Keratinocyte (primary cell): ENCODE measurements at places on chromosomes 5 and 9.

- DNase-seq = no peak
Measured at GRCh38 chr9:35570709-35571504, 34.2 kb upstream of the TESK1 start.

DNA sequence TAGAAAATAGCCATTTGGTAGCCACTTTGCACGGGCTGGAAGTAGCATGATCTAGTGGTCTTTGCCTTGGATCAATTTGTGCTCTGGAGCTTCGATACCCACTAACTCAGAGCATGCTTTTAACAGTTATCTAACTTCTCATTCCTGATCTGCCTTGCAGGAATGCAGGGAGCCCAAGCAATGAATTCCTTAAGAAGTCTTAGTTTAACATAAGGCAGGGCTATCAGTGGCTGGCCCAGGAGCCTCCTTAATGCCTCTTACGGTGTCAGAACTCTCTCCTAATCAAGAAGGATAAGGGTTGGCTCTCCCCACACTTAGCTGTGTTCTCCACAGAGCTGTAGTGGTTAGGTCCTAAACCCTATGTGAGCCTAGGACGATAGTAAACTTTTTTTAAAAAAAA, 95.8 kb upstream of the TBCA start:
- no peak for DNase-seq

- no peak for DNase-seq
Measured at GRCh38 chr5:84285641-84286637, 98.7 kb downstream of the EDIL3 start.

GRCh38 chr9:117869712-117870111, 165.5 kb downstream of the TLR4 start:
- no peak for DNase-seq

GRCh38 chr5:139134906-139135305, 63.3 kb downstream of the SIL1 start:
- no peak for DNase-seq

- DNase-seq = no peak
Measured at GRCh38 chr5:65076251-65076869, 307.6 kb downstream of the CWC27 start.

- no peak for DNase-seq
Measured at GRCh38 chr9:1231998-1232919, 182.1 kb downstream of the DMRT2 start.

GRCh38 chr9:104864675-104865104, 63.3 kb downstream of the ABCA1 start:
- no peak for DNase-seq

- no peak for DNase-seq
Measured at GRCh38 chr9:13948037-13948436, 365.9 kb downstream of the NFIB start.

DNA sequence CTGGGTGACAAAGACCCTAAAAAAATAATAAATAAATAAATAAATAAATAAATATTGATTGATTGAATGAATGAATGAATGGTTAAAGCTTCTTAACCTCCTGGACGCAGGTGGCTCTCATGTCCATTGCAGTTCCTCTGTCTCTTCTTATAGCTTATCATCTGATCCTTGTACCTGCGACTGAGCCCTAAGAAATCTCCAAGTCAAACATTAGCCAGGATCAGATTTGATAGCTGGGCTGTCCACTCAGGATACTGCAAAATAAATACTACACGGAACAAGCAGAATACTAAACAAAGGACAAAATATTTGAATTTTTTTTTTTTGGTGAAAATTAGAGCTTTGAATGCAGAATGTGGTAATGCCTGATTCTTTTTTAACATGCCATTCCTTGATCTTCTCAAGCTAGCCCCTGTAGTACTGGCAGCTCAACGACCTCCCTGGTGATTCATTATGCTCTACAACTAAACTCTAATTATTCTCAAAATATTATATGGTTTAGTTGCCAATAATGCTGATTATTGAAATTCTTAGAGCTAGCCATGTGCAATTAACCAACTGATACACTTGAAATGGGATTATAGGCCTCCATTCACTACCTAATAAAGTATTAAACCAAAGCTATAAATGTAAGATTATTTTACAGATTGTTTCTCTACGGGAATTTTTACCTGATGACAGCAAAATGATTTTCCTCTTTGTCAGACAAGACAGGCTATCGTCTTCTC, 9.9 kb upstream of the TMEM245 start:
- DNase-seq = no peak

DNA sequence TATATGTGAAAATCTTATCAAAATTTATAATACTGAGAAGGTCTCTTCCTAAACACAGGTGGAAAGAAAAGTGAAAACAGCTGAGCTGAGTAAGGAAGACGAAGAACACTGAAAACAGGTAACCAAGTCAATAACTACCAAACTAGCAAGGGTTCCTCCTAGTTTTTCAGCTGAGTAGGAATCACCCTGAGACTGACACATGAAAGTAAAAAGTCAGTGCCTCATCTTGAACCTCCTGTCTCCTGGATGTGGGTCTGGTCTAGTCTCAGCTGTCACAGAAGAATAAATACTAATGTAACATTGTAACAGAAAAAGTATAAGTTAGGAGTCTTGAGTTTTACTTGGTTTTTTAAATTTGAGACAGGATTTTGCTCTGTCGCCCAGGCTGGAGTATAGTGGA, 121.0 kb downstream of the MEF2C start:
- no peak for DNase-seq

GRCh38 chr5:61878471-61878870, 427.5 kb upstream of the KIF2A start:
- DNase-seq = no peak

GRCh38 chr5:172583931-172584511, 57.0 kb upstream of the NEURL1B start:
- DNase-seq = no peak

- DNase-seq = no peak
Measured at GRCh38 chr5:2523180-2523579, 228.3 kb downstream of the IRX2 start.

DNA sequence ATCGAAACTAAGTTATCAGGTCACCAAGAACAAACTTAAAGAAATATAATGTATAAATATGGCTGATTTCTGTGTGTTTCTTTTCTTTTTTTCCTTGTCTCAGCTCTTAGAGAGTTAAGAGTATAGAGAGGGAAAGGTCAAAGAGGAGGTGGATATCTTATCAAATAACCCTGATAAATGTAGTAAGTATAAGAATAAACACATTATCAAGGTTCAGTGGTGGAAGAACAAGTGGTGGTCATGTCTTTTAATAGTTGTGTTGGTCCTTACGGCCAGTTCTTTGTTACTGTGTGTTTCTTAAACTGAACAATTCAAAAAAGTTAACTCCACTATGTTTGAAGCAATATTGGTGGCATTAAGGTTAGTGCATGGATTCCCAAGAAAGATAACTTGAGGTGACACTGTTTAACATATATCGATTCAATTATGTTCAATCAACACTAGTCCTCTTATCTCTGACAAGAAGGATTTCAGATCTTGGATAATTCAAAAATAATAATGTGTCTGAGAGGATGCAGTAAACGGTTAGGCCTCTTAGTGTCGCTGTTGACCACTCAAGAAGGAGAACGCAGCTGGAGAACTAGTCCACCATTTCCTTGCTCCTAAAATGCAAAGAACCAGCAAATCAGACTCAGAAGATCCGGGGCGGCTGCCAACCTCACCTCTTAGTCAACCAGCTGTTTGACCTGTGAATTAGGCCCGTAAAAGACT, at the start of gene PCDHGA3:
TSS of gene PCDHGA3 (plus strand) at position 588 of the 711 bp plus-strand sequence. CDS start 205 bp downstream, outside the sequence.
- no peak for DNase-seq

GRCh38 chr5:145854651-145855258, 18.1 kb downstream of the GRXCR2 start:
- DNase-seq = peak; percentile 57

DNA sequence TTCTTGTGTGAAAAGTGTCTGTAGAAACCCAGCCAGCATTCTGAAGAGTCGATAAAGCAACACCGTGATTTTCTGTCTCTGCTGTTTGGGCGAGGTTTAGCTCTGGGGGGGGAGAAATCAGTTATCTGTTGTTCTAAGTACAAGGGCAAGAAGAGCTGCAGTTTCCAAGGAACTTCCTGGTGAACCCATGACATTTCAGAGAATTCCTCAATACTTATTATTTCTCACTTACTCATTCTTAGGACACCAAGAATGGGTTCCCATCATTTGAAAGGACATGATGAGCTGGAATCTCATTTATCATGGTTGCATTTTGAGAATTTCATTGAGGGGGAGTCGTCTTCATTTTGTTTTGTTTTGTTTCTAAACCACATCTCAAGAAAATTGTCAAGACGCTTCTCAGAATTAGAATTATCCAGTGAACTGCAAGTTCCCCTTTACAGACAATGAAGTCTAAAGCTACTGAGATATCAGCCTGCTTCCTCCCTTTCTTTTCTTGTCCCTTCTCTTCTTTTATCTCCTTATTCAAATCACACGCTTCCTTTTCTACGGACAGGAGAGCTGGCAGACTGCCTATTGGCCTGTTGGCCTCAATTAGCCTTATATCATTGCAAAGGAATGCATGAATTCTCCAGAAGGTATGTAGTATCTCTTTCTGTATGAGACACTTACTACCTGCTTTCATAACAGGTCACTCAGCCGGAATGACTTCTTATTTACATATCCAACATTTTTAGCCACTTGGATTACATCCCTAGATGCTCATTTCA, 53.7 kb downstream of the ZNF462 start:
- peak; percentile 83 for DNase-seq

GRCh38 chr5:170631466-170632195, 127.8 kb downstream of the KCNIP1 start:
- DNase-seq = no peak

DNA sequence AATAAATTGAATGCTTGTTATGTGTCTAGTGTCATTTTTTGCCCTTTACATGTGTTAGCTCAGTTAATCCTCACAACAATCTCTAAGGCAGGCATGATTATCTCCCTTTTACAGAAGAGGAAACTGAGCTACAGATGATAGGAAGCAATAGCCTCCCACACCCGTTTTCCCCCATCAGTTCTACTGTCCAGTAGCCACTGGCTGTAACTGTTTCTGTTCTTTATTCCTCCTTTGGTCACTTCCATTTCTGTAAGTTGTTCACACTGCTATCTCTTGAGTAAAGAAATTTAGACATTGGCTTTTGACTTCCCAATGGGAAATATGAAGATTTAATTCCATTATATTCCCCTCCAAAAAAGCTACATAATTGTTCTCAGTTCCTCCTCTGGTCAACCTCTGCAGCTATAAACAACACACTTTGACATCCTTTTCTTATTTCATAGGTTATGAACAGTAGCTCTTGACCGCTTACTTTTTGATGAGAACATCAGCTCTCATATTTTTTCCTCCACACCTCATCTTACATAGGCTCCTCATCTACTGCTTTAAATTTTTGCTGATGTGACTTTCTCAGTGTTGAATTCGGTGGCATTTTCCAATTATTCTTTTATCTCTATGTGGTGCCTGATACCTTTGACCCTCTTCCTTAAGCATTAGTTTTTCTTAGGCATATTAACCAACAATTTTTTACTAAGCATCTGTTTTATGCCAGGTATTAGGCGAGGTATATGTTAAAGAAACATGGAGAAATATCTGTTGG, 21.4 kb downstream of the SPZ1 start:
- DNase-seq = no peak

DNA sequence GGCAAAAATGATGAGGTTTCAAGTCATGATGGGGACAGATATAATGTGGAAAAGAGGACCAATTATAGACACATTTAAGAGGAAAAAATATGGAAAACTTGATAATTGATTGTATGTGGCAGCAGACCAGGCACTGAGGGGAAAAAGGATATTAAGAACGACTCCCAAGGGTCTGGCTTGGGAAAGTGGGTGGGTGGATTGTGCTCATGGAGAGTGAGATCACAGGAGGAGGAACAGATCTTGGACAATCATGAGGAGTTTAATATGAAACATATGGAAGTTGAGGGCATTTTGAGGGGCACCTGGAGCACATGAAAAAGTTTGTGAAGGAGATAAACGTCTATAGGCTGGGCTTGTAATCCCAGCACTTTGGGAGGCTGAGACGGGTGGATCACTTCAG, 454.3 kb upstream of the KLF4 start:
- DNase-seq = no peak

DNA sequence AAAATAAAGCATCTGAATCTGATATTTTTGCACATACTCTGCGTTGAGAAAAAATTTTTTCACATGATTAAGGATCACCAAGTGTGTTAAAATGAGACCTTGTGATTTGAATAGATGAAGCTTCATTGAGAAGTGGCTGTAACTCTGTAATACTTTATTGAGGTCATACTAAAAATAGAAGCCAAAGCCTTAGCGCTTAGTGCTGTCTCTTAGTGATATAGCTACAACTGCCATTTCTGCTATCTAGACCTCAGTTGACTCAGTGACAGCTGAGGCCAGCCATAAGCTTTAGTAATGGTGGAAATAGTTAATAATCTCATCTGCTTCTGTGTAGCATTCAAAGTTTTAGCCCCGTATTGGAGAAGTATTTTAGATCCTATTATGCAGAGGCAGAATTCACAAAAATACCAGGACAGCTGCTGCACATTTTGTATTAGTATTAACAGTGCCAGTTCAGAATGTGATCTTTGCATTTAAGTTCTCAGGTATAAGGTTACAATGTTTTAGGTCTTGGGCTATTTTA, 107.4 kb upstream of the SGCD start:
- DNase-seq = no peak

DNA sequence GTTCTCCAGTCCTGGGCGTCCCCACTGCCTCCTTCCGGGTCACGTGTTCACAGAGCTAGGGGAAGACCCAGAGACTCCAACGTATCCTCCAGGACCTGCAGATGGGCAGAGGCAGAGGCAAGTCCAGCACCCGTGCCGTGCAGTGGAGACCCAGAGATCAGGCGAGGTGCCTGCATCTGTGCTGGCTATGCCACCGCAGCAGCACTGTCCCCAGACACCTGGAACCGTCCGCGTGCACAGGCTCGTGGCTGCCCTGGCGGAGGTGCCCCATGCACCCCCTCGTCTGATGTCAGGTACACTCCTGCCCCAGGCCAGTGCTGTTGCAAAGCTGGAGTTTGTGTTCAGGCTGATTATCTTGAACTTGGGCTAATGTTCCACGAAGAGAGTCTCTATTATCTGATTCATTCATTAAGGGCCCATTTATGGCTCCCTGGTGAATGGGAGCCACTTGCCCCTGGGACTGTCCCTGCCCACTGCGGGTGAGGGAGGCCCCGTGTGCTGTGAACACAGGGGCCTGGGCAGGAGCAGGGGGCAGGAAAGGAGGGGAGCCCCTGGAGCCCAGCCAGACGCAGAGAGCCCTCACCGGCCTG, 13.7 kb downstream of the IRX4 start:
- DNase-seq = no peak

DNA sequence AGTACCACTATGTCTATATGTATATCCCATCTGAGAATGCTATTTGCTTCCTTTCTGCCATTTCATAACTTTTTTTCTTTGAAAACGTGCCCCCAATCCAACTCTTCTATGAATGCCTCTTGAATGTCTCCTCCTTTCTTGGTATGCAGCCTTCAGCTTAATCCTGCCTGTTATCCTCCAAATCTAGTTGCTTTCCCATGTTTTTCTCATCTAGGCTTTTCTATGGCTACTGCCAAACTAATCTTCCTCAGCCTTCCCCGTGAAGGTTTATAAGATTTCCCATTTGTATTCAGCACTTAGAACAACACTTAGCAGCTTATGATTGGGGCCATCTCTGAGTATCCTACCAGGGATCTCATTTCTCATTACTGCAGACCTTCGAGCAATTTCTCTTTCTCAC, 2.5 kb downstream of the TGFBR1 start:
- no peak for DNase-seq
